ENCODE measurements at places on chromosomes 7 and 10.

DNA sequence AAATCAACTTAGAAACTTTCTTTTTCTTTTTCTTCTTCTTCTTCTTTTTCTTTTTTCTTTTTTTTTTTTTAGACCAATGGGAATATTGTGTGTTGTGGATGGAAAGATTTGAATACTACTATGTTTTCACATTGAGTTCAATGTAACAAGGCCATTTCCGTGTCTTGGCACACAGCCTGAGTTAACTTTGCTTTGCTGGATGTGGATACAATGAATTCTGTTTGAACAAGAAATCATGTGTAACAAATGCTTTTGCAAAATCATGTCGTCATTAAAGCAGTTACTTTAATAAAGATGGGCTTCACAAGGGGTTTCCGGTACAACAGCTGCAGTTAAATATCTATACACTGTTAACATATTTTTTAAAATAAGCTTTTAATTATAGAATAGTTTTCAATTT lies 13.5 kb upstream of the ENTPD1 start:
- no peak for DNase-seq

DNA sequence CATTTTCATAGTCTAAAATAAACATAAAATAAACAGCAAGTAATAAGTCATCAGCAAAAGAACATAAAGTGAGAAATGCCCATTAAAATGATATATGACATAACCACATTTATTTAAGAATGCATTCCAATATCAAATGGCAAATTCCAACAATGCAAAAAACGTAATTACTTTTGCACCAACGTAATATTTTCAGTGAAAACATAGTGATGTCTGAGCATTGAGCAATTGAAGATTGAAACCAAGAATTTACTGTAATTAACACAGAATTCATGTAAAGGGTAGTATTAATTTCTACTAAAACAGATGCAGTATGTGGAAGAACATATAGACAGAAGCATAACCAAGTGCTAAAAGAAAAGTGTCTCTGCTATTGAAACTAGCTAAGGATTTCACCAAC lies 123.0 kb upstream of the TNS3 start:
- DNase-seq = no peak

GRCh38 chr7:23332910-23333612 lies 33.9 kb downstream of the MALSU1 start:
- no peak for DNase-seq

GRCh38 chr10:86250399-86250798 lies 116.2 kb downstream of the GRID1 start:
- DNase-seq = no peak

DNA sequence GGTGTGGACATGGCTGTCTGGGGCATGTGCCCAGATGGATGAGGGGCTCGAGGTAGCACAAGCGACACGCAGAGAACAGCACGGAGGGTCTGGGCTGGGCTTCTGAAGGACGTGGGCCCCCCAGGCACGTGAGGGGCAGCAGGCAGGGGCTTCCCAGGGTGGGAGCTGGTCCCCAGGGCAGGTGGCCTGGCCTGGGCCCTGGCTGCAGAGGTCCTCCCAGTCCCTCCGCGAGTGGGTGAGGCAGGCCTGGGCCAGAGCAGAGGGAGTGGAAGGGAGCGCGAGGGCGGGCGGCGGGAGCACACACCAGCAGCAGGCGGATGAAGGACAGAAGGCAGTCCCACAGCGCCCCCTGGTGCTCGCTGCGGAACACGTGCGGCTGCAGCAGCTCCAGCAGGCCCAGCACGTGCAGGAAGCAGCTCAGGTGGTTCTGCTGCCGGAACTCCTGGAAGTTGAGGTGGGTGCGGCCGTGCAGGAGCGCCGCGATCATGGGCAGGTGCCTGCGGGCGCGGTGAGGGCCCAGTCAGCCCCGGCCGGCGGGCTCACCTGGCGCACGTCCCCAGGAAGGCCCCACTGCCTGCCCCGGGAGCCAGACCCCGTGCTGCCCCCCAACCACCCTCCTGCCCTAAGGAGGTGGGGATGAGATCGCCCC lies 14.7 kb upstream of the MICALL2 start:
- DNase-seq = peak; percentile 78

DNA sequence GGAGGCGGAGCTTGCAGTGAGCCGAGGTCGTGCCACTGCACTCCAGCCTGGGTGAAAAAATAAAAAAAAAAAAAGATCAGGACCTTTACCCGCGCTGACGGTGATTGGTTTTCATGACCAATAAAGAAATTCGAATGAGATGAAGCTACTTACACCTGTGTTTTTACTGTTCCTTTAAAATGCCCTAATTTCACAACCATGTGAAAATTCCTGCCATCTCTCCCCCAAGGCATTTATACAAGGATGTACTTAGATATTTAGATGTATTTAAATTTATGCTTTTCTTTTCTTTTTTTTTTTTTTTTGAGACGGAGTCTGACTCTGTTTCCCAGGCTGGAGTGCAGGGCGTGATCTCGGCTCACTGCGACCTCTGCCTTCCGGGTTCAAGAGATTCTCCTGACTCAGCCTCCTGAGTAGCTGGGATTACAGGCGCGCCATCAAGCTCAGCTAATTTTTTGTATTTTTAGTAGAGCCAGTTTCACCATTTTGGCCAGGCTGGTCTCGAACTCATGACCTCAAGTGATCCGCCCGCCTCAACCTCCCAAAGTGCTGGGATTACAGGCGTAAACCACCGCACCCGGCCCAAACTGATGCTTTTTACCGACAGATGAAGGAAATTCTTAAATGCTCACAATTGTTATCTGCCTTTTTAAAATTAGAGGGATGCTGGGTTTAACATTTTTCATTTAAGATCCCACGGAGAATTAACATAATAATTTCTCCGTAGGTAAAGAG lies 3.1 kb upstream of the PHYH start:
- no peak for DNase-seq

GRCh38 chr7:96266580-96266979 lies 55.3 kb downstream of the SLC25A13 start:
- no peak for DNase-seq

GRCh38 chr7:131890176-131890575 lies 333.7 kb upstream of the PODXL start:
- no peak for DNase-seq

DNA sequence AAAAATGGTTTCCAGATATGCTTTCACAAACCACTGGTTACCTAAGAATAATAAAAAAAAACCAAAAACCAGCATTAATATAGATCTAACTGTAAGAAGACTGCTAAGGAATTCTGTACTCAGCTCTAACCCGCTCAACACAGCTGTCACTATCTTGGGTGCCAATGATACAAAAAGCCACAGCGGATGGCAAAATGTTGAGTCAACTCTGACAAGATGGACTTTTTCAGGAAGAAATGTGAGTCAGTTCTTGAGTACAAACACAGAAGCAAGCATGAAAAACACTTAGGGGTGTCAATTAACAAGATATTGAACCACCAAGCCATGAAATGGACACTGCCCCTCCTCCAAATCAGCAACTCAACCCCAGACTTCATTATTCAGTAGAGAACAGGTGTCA lies 55.0 kb downstream of the CTTNBP2 start:
- DNase-seq = no peak

GRCh38 chr7:24024276-24025068 lies 259.5 kb upstream of the NPY start:
- no peak for DNase-seq

- no peak for DNase-seq
Measured at GRCh38 chr10:94859086-94859485, 79.4 kb upstream of the CYP2C9 start.

DNA sequence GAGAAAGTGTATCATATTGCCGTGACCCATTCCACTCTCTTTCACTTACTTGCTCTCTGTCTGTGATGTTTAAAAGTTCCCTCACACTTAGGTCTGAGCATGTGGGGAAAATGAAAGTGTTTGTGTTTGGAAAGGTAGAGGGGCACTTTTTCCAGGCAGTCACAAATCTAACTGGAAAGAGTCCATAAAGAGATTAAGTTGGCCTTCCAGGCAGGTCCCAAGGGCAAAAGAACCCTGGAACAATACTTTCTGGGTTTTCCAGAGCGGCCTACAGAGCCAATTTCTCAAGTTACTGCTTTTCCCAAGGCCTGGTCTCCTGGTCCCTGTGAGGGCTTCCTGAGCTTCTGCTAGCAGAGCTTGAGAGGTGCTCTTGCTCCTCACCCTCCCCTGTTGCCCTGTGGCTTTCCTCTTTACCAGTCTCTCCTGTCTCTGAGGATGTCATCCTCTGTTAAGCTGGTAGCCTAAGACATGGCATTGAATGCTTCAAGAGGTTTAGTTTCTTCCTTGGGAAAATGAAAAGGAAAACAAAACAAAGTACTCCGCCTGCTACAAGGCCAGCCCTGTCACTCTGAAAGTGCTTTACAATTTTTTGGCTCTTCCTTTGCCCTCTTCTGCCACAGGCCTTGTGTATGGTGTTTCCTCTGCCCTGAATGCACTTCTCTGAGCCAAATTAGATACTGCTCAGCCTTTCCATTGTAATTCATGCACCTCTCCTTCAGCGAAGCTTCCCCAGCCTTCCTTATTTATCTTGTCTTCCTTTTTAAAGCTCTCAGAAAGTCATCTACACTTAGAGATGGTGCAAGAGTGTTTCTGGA lies 20.1 kb downstream of the TES start:
- no peak for DNase-seq

GRCh38 chr7:8443576-8444467 lies 10.4 kb downstream of the NXPH1 start:
- no peak for DNase-seq

- peak; percentile 18 for DNase-seq
Measured at GRCh38 chr10:131790021-131790420, 110.8 kb upstream of the PPP2R2D start.

DNA sequence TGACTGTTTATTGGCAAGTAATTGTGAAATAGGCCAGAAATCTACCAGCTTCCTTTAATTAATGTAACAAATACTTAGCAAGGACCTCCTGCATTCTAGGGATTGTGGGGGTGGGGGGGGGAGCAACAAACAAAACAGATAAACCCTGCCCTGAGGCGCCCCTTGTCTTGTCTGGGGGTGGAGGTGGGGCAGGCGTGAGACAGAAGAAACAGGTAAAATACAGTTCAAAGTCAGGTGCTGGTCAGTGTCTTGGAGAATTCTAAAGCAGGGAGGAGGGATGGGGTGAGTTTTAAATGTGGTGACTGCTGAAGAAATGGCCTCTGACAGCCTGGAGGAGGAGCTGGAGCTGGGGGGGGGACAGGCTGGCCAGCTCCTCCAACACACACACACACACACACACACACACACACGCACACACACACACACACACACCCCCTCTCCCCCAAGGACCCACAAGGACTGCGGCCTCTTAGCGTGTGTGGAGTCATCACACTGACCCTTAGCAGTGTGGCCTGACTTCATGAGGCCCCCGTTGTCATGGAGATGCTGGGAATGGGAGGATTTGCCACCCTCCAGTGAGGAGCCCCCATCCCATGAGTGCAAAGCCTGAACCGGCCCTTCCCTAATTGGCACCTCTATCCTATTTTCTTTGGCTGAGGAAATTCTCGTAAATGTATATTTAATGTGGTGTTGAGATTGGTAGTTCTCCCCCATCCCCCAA lies 190.4 kb downstream of the MGMT start:
- no peak for DNase-seq

- DNase-seq = no peak
Measured at GRCh38 chr7:83452256-83452655, 196.7 kb downstream of the SEMA3E start.

DNA sequence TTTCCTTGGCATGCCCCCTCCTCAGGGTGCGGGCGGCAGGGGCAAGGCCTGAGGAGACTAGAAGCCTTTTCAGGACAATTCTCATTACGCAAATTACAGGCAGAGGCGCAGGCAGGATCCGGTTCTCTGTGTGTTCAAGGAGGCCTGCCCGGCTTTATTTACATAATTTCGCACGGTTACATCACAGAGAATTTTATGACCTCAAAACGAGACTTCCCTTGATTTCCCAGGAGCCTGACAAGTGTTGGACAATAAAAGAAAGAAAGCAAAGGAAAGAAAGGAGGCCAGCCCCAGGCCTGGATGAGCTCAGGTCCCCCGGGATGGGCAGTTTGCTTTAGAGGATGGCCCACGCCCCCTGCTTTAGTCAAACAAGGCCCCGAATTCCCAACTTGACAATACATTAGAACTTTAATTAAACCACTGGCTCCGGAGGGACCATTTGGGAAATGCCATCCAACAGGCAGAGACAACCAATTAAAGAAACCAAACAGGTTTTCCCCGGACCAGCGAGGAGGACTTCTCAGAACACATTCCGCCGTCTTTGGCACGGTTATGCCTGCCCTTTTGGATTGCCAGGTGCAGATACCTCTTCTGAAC lies 2.9 kb downstream of the MNX1 start:
- DNase-seq = no peak

GRCh38 chr7:47661051-47661714 lies 79.3 kb upstream of the TNS3 start:
- no peak for DNase-seq

DNA sequence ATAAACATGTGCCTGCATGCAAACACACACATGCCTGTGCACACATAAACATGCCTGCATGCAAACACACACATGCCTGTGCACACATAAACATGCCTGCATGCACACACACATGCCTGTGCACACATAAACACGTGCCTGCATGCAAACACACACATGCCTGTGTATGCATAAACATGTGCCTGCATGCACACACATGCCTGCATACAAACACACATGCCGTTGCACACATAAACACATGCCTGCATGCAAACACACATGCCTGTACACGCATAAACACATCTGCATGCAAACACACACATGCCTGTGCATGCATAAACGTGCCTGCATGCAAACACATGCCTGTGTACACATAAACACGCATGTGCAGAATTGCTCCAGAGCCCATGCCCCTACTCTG lies 22.4 kb downstream of the NKX6-2 start:
- no peak for DNase-seq

GRCh38 chr7:37216156-37216852 lies 232.4 kb downstream of the ELMO1 start:
- no peak for DNase-seq

DNA sequence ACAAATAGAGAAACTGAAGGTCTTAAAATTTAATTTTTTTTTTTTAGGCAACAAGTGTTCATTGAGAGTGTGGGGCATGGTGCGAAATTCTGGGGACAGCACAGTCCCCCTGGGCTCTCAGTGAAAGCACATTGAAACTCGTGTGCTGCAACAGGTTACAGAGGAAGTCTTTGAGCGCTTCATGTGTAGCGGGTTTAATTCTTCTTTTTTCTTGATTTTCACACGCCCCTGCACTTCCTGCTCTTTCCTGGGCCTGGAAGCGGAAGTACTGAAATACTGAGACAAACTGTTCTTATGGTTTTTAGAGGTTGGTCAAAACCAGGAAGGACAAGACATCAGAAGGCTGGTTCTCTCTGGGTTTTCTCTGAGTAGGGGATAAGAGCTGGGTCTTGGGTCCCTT lies 203.5 kb downstream of the PTEN start:
- no peak for DNase-seq

GRCh38 chr10:25071227-25071626 lies 54.8 kb downstream of the THNSL1 start:
- no peak for DNase-seq

- peak; percentile 2 for DNase-seq
Measured at GRCh38 chr7:132049462-132050304, 493.3 kb upstream of the PODXL start.

- DNase-seq = no peak
Measured at GRCh38 chr7:37982423-37982822, 62.0 kb downstream of the EPDR1 start.

DNA sequence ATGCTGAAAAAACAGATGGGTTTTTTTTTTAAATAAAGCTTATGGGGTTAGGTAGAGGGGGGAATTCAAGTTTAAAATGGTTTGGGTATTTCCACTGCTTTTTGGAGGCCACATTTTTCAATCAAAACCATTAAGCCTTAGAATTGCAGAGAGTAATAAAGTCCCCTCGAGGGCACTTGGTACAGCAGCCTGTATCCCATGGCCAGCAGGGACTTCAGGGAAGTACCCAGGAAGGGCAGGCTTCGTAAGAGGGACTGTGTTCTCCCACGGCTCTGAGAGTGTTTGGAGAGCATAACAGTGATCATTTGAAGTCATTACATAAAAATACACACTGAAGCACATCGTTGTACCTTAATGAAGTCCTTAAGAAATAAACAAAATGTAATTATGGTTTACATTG lies 432.7 kb downstream of the DPP6 start:
- DNase-seq = no peak
